Liver (tissue), 10 donors: ENCODE measurements at places on chromosomes 12 and 14. TPM values are rescaled to one million over a fixed set of nuclear protein-coding genes. Genes with fewer than 3 reads are reported as not detected.

TEX22 gene
- 0.14 TPM for total RNA-seq

RND1 gene
- 8.5 TPM for total RNA-seq

TEP1 gene
- total RNA-seq: 20.7 TPM

SETD3 gene
- total RNA-seq: 18.7 TPM

CMKLR1 gene
- 7.4 TPM for total RNA-seq

CSRP2 gene
- 27.8 TPM for total RNA-seq

LRP6 gene
- total RNA-seq: 76.8 TPM

DNA sequence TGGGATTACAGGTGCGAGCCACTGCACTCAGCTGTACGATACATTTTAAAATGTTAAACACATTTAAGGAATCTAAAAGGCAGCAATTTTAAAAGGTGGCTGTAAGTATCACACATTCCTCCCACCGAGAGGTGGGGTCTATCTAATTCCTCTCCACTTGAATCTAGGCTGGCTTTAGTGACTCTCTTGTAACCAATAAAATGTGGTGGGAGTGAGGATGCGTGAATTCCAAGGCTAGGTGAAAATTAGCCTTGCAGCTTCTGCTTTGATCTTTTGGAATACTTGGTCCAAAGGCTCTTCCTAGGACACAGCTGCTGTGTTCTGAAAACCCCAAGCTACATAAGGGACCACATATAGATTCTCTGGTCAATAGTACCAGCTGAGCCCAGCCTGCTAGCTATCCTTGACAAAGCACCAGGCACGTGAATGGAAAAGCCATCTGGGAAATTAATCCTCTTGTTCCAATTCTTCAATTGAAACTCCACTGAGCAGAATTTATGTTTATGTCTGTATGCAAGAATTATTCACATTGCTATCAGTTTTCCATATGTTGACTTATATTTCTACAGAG is 8.8 kb upstream of the GPRC5D start:
- H3K36me3 ChIP-seq: no peaks in the 10 kb centered on the region
- no peaks in the 10 kb centered on the region for H3K27me3 ChIP-seq

GRCh38 chr12:131990066-131990979 is 40.6 kb downstream of the EP400 start:
- H3K4me3 ChIP-seq: no peak overlapping the region
- no peak for DNase-seq
- peaks cover 3% of the 10 kb centered on the region for H3K36me3 ChIP-seq
- no peaks in the 10 kb centered on the region for H3K27me3 ChIP-seq
- H3K27ac ChIP-seq: no peak overlapping the region

GRCh38 chr14:59159169-59159568 is 29.3 kb upstream of the DAAM1 start:
- DNase-seq: no peak
- H3K27ac ChIP-seq: no peak overlapping the region
- no peak overlapping the region for H3K4me3 ChIP-seq
- H3K27me3 ChIP-seq: no peaks in the 10 kb centered on the region
- H3K4me1 ChIP-seq: no peaks in the 10 kb centered on the region
- H3K36me3 ChIP-seq: no peaks in the 10 kb centered on the region

- H3K4me3 ChIP-seq: no peak overlapping the region
- H3K36me3 ChIP-seq: no peaks in the 10 kb centered on the region
- no peak for DNase-seq
- H3K27ac ChIP-seq: no peak overlapping the region
These were observed 40.8 kb upstream of the BMAL2 start for GRCh38 chr12:27291862-27292261.

DNA sequence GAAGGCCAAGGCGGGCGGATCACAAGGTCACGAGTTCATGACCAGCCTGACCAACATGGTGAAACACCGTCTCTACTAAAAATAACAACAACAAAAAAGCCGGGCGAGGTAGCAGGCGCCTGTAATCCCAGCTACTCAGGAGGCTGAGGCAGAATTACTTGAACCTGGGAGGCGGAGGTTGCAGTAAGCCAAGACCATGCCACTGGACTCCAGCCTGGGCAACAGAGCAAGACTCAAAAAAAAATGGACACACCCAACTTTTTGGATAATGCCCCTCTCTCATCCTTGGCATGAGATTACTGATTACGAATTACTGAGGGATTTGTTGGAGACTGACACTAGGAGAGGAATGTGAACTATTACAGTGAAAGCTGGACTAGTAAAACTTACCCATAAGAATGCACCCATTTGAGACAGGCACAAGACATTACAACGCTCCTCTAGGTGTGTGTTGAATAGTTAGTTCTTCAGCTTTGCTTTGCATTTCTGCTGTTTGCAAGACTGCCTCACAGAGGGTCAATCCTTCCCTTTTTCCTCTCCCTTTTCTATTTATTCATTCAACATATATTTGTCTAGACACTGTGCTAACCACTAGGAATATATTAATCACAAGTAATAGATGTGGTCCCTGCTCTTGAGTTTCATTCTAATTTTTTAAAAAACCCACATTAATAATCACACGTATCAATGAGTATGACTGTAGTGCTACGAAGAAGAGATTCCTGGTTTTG is 46.0 kb upstream of the OR5AU1 start:
- H3K36me3 ChIP-seq: peaks cover 12% of the 10 kb centered on the region
- DNase-seq: no peak
- no peaks in the 10 kb centered on the region for H3K4me1 ChIP-seq
- no peaks in the 10 kb centered on the region for H3K27me3 ChIP-seq
- H3K4me3 ChIP-seq: no peak overlapping the region

- no peak overlapping the region for H3K27ac ChIP-seq
- DNase-seq: no peak
- no peak overlapping the region for H3K4me3 ChIP-seq
- no peaks in the 10 kb centered on the region for H3K27me3 ChIP-seq
These were observed 148.7 kb downstream of the CCDC59 start for GRCh38 chr12:82209533-82209932.

DNA sequence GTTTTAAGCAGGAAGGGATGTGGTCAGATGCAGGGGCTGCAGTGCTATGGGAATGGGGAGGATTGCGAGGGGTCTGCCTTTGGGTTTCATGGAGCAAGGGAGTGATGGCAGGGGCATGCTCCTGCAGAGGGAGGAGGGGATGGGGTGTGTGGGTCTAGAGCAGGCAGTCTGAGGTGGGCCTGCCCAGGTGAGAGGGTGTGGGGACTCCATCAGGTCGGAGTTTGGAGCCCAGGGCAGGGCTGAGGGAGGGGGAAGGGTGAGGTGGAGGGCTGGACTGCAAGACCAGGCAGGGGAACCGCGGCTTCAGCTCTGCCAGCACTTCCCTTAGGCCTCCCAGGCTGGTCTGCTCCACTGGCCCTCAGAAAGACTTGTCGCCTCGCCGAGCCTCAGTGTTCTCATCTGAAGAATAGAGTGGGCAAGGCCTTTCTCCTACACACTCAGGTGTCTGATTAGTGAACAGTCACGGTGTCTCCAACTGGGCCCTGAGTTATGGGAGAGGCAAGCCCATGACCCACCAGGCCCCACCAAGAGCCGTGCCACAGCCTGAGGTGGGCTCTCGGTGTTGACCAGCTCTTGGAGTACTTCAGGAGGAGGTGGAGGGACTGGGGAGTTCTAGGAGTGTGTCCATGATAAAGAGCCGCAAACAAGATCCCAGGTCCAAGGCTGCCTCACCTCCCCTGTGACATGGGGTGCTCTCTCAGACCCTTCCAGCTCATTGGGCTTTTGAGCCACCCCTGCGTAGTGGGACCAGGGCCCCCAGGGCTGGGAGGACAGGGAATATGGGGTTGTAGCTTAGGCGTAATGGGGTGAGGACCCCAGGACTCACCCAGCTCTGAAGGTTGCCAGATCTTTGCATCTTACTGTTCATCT is 20.1 kb upstream of the KRT80 start:
- no peaks in the 10 kb centered on the region for H3K36me3 ChIP-seq
- DNase-seq: no peak
- no peak overlapping the region for H3K27ac ChIP-seq
- H3K27me3 ChIP-seq: no peaks in the 10 kb centered on the region
- no peak overlapping the region for H3K4me3 ChIP-seq

GRCh38 chr12:52214421-52214802 is 18.6 kb upstream of the KRT7 start:
- H3K27me3 ChIP-seq: no peaks in the 10 kb centered on the region
- no peak overlapping the region for H3K27ac ChIP-seq
- H3K4me3 ChIP-seq: no peak overlapping the region
- no peaks in the 10 kb centered on the region for H3K36me3 ChIP-seq

DNA sequence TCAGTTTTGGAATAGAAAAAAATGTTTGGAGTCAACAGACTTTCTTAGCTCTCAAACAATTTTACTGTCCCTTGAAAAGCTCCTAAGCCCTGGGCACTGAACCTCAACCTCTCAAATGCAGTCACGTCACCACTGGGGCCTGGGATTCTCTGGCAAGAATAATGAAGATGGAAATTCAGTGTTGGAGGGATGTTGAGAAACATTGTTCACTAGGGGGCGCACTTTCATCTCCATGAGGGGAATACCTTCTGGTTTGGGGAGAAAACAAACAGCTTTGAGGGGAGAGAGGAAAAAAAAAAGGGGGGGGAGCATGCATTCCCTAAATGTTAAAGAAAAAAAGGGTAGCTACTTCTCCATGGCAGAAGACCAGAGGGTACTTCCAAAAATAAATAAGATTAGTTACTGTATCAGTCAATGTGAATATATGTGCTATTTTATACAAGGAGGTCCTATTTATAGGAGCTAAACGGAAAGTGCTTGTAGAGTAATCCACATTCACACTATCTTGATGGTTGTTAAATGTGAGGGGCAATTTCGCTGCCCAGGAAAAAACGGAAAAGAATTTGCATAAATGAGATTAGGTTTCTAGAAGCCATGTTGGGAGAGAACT is 5.8 kb upstream of the TBPL2 start:
- no peak overlapping the region for H3K4me3 ChIP-seq
- H3K4me1 ChIP-seq: no peaks in the 10 kb centered on the region
- peak; percentile 66 for DNase-seq
- no peaks in the 10 kb centered on the region for H3K36me3 ChIP-seq

- H3K27ac ChIP-seq: no peak overlapping the region
- DNase-seq: no peak
- no peak overlapping the region for H3K4me3 ChIP-seq
- peaks cover 4% of the 10 kb centered on the region for H3K27me3 ChIP-seq
These were observed 41.6 kb downstream of the JAG2 start for GRCh38 chr14:105126981-105127329.

- no peaks in the 10 kb centered on the region for H3K4me1 ChIP-seq
- no peak overlapping the region for H3K4me3 ChIP-seq
- no peaks in the 10 kb centered on the region for H3K27me3 ChIP-seq
- no peak overlapping the region for H3K27ac ChIP-seq
- no peak for DNase-seq
These were observed 146.4 kb downstream of the PHETA1 start for GRCh38 chr12:111222523-111222922.

GRCh38 chr12:91722072-91722471 is 423.6 kb downstream of the BTG1 start:
- no peaks in the 10 kb centered on the region for H3K27me3 ChIP-seq
- DNase-seq: no peak
- H3K36me3 ChIP-seq: no peaks in the 10 kb centered on the region
- no peaks in the 10 kb centered on the region for H3K4me1 ChIP-seq
- no peak overlapping the region for H3K4me3 ChIP-seq
